ENCODE measurements at places on chromosomes 5 and 9.

DNA sequence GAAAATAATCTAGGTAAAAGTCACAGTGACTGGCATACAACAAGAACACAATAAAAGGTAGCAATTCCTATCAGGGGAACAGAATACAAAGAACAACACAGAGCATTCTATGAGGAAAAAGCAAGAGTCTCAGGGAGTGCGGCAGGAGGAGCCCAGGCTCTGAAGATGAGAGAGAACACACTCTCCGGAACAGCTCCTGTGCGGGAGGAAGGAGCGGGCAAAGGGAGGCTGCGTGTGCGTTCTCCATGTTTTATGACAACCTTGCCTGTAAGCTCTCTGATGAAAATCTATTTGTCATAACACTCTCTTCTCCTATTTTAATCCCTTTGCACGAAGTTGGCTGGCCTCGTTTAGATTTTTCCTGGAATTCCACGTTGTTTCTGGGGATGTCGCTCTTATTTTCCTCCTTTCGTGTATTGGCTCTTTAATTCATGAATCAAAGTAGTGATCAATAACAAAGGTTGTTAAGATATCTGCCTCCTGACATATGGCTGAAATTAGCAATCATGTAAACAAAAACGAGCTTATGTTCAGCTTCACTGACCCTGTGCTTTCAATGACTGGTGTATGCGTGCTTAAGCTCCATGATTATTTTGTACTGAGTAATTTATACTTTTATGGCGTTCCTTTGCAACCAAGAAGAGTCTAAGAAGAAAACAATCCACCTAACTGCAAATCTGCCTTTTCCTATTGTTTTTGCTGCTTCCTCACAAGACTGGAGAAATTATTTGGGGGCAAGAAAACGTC lies 109.5 kb downstream of the MYO10 start:
- no peak for DNase-seq

- no peak for DNase-seq
Observed at GRCh38 chr9:137745541-137745991, 126.8 kb downstream of the EHMT1 start.

DNA sequence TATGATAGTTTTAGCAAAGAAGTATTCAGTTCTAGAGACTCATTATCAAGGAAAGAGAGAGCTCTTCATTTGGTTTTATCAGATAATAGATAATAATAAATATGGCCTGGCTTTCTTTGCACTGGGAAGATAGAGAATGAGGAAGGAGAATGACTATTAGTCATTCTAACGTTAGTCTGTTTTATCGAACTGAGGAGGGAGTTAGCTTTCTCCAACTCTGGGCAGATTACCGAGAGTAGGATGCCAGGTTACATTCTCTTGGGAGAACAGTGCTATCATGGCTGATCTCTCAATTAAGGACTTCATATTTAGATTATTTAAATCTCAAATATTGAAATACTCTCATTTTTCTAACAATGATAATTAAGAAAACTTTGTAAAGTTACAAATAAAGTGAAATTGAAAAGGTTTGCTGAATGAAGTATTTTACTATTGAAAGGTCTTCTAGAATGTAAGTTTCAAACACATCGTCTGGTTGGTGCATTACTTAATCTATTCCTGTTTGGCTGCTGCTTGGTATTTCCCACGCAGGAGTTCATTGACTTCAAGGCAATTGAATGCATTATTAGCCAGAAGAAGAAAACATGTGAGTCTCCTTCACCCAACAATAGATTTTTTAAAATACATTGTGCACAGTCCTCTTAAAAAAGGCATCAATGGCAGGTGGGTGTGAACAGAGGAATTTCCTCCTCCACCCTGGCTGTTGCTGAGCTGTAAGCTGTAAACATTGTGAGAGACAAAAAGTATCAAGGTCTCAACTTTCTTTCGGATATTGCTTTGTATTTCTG lies 140.8 kb downstream of the C9orf152 start:
- DNase-seq: no peak

DNA sequence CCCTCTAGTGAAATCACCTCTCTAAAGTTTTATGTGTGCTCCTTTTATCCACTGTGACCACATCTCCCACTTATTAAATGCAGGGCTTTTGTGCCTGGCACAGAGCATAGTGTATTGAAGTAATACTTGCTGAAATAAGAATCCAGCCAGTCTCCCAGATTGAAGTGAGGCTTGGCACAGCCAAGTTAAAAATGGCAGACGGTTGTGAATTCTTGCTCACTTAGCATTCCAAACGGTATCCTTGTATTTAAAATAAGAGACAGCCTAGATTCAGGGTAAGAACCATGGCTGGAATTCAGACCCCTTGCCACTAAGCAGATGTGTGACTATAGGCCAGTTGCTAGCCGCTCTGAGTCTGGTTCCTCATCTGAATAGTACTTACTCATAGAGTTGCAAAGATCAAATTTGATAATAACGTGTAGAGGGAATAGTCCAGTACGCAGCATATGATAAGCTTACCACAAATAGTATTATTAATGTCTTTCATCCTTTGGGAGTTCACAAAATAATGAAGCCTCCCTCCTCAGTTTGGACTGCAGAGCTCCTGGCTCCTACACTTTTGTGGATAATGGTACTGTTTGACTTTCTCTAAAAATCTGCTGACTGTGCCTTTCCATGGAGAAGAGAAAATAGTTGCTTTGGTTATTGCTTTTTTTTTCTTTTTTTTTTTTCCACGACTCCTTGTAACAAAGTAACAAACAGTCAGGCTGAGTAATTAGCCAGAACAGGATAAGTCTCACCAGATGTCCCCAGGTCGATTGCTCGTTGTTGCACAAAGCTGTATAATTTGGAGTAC lies 51.5 kb downstream of the FGF1 start:
- no peak for DNase-seq

DNA sequence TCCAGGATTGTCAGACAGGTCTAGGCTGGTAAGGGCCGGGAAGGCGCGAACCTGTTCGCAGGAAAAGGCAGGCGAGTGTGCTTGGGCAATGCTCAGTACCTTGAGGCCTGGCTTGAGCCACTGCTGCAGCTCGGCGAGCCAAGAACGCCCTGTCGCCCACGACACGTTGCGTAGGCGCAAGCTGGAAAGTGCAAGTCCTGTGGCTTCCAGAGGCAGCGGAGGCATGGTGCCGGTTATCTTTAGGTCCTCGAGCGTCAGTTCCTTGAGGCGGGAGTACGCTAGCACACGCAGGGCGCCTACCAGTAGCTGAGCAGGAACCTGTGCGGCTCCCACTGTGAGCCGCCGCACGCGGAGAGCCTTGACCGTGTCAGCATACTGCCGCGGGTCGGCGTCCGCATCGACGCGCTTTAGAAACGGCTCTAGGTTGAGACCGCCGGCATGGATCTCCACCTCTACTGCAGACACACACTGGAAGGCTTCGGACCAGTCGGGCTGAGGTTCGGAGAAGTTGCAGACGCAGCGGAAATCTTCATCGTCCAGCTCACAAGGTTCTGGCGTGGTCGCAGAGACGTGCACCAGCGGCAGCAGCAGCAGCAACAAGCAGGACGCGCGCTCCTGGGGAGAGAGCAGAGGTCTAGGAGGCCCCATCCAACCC lies 482 bp downstream of the CD14 start:
- peak; percentile 42 for DNase-seq

- no peak for DNase-seq
Observed at GRCh38 chr5:111968459-111968858, 211.5 kb upstream of the NREP start.

- no peak for DNase-seq
Observed at GRCh38 chr5:2178071-2178477, 295.3 kb upstream of the IRX4 start.

- no peak for DNase-seq
Observed at GRCh38 chr9:4070266-4070665, 229.6 kb downstream of the GLIS3 start.

DNA sequence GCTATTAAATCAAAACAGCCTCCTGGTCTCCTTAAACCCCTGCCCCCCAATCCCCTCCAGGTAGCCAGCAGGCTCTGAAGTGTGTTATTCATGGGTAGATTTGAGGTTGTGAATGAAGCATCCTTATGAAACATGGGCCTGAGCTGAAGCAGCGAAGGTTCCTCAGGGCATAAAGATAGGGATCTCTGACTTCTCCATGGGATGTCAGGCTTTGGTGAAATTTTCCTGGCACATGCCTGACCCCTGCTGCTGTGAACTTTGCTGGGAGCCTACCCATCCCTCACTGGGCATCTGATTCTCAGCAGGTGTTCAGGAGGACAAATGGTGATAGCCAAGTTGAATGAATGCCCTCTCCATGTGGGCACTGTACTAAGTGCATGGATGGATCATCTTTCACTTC lies 250.3 kb downstream of the ASTN2 start:
- no peak for DNase-seq

DNA sequence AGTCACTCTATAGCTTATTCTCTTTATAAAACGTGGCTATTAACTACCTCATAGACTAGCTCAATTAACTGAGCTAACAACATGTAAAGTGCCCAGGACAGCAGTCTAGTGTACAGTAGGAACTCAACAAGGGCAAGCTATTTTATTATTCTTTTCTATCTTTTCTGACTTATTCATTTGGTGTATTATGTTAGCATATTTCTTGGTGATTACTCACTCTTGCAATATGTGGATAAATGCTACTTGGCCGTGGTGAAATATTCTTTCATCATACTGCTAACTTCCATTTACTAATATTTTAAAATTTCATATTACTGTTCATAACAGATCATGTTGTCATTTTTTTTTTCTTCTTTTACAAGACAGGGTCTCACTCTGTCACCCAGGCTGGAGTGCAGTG lies 4.9 kb downstream of the SLC25A51 start:
- DNase-seq: no peak

DNA sequence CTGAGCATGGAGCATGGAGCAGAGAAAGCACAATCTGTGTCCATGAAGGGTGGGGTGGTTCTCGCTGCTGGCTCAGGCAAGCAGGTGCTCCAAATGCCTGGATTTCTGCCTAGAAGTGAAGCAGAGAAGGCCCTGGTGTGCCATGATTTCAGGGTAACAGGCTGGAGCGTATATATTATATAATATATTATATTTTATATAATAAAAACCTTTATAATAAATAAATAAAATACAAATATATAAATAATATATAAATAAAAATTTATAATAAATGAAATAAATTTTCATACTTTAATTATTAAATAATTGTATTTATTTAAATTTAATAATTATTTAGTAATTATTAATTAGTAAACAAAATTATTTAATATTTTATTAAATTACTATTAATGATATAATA lies 707.4 kb upstream of the COX7C start:
- DNase-seq: no peak

DNA sequence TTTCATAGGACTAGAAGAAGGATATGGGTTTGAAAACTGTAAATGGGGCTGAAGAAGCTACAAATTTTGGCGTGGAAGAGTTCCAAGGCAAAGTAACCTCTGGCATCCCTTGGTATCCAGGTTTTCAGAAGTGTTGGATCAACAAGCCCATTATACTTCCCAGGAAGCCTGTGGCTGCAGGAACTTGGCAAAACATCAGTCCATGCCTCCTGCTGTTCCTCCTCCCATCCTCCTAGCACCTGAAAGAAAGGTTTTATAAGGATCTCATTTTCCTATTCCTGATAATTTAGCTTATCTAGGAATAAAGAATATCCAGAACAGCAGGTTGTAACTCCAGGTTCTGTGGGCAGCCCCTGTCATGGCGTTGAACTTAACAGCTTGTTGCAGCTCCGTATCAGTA lies 72.5 kb upstream of the LPAR1 start:
- no peak for DNase-seq

GRCh38 chr5:129199308-129199707 lies 104.8 kb downstream of the ISOC1 start:
- no peak for DNase-seq

DNA sequence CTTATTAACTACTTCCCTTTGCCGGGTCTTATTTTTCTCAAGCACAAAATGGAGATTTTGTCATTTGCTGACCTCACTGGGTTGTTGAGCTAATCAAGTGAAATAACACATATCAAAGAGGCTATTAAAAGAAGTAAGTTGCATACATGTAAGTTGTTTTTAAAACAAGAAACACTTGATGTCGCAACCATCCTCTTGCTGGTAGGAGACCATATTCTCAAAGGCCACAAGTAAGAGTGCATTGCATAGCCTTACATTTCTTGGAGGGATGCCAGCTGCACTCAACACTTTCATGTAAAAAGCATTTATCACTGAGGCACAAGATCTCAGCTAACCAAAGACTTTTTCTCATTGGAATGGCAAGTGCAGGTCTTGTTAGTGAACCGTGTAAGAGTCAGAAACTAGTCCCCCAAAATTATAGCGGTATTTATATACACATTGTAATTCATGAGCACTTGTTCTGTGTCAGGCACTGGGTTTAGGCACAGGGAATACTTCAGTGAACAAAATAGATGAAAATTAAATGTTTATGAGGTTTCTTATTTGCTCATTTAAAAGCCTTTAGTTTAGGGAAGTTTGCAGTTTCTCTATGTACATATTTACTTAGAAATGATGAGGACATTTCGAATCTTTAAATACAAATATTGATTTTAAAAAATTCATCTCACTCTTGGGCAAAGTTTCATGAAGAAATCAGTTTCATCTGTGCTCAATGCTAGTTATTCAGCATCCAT lies 72.0 kb downstream of the ZFAND5 start:
- DNase-seq: no peak

- peak; percentile 27 for DNase-seq
Observed at GRCh38 chr5:57298985-57299491, 125.2 kb downstream of the GPBP1 start.

- no peak for DNase-seq
Observed at GRCh38 chr5:10364186-10364689, 10.7 kb downstream of the MARCHF6 start.

GRCh38 chr5:178530526-178530925 lies 59.7 kb downstream of the COL23A1 start:
- no peak for DNase-seq

DNA sequence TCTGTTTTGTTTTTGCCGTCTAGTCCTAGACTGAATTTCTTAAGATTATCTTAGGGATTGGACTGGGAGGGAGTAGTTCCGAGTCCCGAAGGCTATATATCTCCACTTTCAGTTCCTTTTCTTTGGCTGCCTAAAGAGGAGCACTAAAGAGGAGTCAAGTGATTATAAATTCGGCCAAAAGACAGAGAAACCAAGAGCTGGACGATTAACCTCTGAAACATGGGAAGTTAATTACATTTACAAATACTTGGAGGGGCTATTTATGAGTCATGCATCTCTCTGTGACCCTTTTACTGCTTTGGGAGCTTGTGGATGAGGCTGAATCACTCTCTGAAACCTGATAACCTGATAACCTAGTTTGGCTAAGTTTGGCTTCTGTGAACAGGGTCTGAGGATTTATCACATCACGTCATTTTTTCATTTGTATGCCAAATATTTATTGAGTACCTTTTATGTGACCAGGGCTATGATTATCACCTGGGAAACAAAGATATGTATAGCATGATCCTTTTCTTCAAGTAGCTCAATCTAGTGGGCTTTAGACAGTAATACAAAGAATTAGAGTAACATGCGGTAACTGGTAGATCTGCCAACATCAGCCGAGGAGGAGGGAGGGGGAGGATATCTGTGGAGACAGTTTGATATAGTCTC lies 180.9 kb downstream of the CD180 start:
- no peak for DNase-seq
